ENCODE measurements at places on chromosomes 16 and 17.
A peak's percentile ranks its signal among the peaks of the same experiment; 100 is the strongest.

DNA sequence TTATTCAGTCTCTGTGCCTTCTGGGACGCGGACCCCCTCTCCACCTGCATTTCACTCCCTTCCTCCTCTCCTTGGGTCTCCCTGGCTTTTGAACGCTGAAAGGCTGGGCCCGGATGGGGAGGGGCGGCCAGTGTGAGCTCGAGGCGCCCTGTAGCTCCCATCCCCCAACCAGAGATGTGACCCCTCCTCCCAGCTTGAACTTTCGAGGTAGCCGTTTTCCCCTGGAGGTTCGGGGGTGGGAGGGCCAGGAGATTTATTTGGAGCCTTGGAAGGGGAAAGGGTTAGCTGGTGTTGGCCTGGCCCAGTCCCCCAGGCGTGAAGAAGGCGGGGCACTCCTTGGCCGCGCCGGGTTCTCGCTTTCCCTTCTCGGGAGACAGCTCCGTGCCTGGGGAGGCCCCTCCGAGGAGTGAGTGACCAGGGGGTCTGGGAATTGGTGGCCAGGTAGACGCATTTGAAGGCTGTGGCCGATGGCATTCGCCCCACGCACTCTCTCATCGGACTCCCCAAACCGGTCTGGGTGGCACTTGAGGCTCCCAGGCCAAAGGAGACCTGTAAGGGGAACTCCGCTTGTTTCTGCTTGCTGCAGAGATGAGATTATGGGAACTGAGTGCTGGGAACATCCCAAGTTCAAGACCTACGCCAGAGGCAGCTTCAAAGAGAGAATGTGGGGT is 942 bp downstream of the LDAF1 start:
- DNase-seq: peak; percentile 74

- DNase-seq: no peak
Observed at GRCh38 chr17:9986754-9987382, 81.8 kb upstream of the RCVRN start.

- DNase-seq: no peak
Observed at GRCh38 chr17:82800885-82801284, 38.9 kb downstream of the ZNF750 start.

GRCh38 chr17:33175562-33175961 is 117.5 kb downstream of the ASIC2 start:
- DNase-seq: no peak

- no peak for DNase-seq
Observed at GRCh38 chr17:58369214-58370031, 17.4 kb upstream of the SUPT4H1 start.

- peak; percentile 80 for DNase-seq
Observed at GRCh38 chr16:48054881-48055601, 100.8 kb downstream of the ABCC12 start.

GRCh38 chr17:31148205-31148604 is 53.4 kb downstream of the NF1 start:
- no peak for DNase-seq

DNA sequence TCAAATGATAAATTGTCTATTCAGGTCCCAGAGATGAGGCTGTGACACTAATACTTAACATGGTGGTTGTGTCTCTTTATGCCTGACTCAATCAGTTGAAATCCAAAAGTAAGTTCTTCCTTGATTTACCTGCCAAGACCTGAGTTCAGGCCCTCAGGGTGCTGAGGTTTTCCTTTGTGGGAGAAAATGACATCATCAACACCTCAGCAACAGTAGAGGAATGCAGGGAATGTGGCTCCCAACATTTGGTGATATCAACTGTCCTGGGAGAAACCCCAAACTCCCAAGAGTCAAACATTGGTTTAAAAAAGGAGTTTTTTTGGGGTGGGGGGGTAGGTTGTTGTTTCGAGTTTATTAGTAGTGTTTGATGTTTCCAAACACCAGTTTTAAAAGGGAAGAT is 14.7 kb downstream of the RNF43 start:
- no peak for DNase-seq

DNA sequence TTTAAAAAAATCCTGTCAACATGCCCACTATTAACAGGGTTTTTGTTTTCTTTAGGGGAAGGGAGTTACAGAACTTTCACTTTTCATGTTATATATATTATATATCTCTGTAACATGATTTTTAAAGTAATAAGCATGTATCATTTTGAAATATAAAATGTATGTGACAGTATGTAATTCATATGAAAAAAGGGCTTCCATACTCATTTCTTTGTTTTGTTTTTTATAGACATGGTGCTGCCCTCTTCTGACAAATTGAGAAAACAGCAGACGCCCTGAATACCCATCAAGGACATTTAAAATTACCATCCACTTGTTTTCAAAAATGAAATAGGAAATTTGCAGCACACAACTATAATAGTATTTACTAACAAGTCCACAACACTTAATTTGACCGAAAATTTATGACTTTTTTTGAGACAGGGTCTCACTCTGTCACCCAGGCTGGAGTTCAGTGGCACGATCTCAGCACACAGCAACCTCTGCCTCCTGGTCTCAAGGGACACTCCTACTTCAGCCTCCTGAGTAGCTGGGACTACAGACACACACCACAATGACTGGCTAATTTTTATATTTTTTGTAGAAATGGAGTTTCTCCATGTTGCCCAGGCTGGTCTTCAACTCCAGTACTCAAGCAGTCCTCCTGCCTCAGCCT is 30.4 kb downstream of the CFDP1 start:
- no peak for DNase-seq

- no peak for DNase-seq
Observed at GRCh38 chr17:81580481-81580880, 28.3 kb upstream of the FAAP100 start.

All from activated CD4-positive, alpha-beta T cell treated with anti-CD3 and anti-CD28 coated beads, Interleukin-2, amount 10 ng/mL, durations not matched to agents 24 days and 14 days (primary cell).